Amniotic stem cell (primary cell): ENCODE measurements at places on chromosomes 7 and 10.
A peak's percentile ranks its signal among the peaks of the same experiment; 100 is the strongest.

GRCh38 chr10:16187161-16187560 lies 249.6 kb upstream of the PTER start:
- DNase-seq = no peak

DNA sequence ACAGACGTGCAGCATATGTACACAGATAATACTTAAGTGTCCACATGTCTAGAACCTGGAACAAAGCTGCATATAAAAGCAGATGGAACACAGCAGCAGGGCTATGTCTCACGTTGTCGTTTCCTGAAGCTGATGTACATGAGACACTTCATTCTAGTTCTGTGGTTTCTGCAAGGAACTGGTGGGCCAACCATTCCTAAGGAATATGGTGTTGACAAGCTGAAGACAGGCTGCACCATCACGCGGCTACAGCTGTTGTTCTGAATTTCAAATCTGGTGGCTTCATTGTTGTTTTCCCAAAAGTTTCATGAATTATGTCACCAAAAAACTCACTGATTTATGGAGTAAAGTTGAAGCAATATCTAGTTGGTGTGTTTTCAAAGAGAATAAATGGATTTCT lies 33.7 kb downstream of the PRKAG2 start:
- no peak for DNase-seq

- DNase-seq = no peak
Measured at GRCh38 chr7:159125955-159126270, 18.8 kb downstream of the VIPR2 start.

- no peak for DNase-seq
Measured at GRCh38 chr7:80584778-80585177, 53.7 kb upstream of the CD36 start.

DNA sequence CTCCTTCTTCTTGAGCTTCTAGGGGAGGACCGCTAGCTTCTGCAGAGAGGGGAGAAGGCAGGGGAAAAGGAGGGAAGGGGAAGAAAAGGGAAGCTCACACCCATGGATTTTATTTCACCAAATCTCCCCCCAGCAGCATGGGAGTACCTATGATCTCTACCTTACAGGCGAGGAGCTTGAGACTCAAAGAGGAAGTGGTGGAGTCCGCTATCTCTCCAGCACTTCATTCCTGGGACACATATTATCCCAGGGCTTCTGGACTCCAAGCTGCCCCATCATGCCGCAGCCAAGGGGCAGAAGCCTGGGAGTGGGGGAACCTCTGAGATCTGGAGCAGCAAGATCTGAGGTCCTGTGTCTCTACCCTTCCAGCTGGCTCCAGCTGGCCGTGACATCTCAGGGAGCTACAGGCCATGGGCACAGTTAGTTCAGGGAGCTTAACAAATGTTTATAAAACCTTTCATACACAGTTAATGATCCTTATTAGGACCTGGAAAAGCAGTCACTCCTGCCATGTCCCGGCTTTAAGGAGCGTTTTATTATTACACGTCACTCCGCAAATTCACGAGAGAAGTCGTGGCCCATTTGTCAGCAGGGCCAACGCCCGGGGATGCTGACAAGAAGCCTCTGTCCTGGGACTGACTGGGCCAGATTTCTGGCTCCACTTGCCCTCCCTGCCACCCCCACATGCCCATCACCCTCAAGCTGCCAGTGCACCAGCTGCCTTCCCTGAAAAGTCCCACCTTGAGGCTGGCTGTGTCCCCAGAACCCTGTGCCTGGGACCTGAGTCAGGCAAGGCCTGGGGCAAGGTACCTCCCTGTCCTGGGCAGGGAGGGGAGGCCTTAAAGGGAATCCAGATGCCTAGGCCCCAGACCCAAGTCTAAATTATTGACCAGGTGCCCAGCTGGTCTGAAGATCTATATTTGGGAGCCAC lies 132.1 kb upstream of the ZMIZ1 start:
- DNase-seq = no peak

DNA sequence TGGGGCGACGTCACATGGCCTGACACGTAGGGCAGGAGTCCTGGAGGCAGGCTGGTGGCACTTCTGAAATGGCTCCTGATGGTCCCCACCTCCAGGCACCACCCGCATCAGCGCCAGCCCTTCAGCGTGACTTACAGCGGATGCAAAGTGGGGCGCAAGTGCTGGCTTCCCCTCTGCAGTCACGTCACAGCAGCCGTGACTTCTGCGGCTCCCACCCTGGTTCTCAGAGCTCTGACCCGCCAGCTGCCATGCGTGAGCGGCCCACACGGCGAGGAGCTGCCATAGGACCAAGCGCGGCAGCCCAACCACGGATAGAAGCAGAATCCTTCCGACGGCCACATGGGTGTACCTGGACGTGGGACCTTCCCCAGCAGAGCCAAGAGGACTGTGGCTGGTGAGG lies 159.0 kb downstream of the ELFN1 start:
- DNase-seq = no peak

- no peak for DNase-seq
Measured at GRCh38 chr10:29472301-29473086, 162.3 kb downstream of the SVIL start.

GRCh38 chr10:6537770-6538169 lies 42.3 kb downstream of the PRKCQ start:
- no peak for DNase-seq

GRCh38 chr7:129240119-129240820 lies 15.4 kb downstream of the AHCYL2 start:
- DNase-seq = no peak

- no peak for DNase-seq
Measured at GRCh38 chr7:112272921-112273561, 66.5 kb downstream of the ZNF277 start.

GRCh38 chr10:103575416-103576075 lies 82.0 kb downstream of the NEURL1 start:
- DNase-seq = no peak

- no peak for DNase-seq
Measured at GRCh38 chr7:54995610-54996363, 23.0 kb upstream of the EGFR start.

- DNase-seq = no peak
Measured at GRCh38 chr10:44424298-44424697, 39.4 kb upstream of the CXCL12 start.

- DNase-seq = no peak
Measured at GRCh38 chr10:91046869-91047268, 126.0 kb upstream of the ANKRD1 start.

GRCh38 chr7:130278860-130279259 lies 12.2 kb downstream of the CPA2 start:
- DNase-seq = peak; percentile 48

DNA sequence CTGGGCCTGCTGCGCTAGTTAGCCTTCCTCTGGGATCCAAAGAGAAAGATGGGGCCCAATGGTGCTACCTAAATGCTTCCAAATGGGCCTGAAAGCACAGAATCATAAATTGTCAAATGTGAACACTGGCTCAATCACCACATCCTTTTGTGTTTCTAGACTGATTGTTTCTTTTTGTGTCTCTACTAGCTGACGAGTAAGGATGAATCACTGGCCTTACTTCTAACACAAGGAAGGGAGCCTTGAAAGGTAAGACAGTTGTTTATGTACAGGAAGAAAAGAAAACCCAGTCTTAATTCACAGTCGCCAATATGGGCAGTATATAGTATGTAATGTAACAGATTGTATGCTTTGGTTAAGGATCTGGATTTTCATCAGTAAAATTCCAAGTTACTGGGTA lies 89.5 kb downstream of the ZNF92 start:
- no peak for DNase-seq

DNA sequence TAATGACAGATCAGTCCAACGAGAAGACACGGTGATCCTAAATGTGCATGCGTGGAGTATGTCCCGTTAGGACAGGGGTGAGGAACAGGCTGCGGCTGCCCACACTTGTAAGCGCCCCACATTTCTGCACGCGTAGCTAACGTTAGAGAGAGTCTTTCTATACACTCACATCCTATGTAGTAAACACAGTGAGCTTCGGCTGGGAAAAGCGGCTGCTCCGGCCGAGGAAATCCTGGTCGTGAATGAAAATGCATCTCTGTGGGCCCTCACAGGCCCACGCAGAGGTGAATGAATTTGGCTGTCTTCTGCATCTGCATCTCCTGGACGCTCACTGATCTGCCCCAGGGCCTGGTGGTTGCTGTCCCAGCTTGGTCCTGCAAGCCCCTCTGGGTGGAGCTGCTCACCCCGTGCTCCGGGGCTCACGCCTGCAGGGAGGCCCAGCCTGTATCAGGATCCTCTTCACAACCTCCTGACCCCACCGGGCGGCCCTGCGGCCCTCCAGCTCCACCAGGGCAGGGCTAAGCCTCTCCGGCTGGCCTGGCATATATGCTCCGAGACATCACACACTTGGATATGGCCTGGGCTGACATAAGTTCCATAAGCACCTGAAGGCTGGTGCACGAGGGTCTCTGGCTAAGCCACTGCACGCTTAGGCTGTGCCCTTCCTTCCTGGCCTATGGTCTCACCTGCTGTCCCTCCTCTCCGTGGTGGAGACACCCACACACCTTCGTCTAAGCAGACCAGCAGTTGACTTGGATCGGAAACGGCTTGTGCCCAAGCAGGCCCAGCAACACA lies 117.9 kb upstream of the DIP2C start:
- DNase-seq = no peak

- no peak for DNase-seq
Measured at GRCh38 chr10:76903387-76903945, 734.1 kb downstream of the KCNMA1 start.

- no peak for DNase-seq
Measured at GRCh38 chr10:65142641-65143435, 1621.6 kb downstream of the REEP3 start.

GRCh38 chr10:125976960-125977605 lies 80.7 kb downstream of the FANK1 start:
- no peak for DNase-seq

GRCh38 chr7:69256634-69257081 lies 341.6 kb upstream of the AUTS2 start:
- DNase-seq = no peak

DNA sequence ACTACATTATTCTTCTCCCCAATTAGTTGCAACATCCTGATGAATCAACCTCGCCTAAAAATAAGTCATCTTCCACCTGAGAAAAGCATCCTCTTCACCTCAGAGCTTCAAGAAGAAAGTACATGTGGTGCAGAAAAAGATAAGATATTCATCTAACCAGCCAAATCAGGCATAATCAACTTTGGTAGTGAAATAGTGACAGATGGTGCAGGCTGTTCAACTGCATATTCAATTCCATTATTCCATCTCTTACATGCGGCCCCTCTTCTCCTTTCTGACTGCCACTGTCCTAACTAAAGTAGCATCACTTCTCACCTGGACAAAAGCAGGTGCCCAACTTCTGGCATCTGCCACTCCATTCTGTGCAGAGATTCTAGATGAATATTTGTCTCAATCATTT lies 148.4 kb upstream of the STEAP1 start:
- DNase-seq = no peak

- no peak for DNase-seq
Measured at GRCh38 chr10:121754666-121755065, 156.4 kb upstream of the FGFR2 start.

- no peak for DNase-seq
Measured at GRCh38 chr7:127810696-127811660, 159.0 kb downstream of the SND1 start.

DNA sequence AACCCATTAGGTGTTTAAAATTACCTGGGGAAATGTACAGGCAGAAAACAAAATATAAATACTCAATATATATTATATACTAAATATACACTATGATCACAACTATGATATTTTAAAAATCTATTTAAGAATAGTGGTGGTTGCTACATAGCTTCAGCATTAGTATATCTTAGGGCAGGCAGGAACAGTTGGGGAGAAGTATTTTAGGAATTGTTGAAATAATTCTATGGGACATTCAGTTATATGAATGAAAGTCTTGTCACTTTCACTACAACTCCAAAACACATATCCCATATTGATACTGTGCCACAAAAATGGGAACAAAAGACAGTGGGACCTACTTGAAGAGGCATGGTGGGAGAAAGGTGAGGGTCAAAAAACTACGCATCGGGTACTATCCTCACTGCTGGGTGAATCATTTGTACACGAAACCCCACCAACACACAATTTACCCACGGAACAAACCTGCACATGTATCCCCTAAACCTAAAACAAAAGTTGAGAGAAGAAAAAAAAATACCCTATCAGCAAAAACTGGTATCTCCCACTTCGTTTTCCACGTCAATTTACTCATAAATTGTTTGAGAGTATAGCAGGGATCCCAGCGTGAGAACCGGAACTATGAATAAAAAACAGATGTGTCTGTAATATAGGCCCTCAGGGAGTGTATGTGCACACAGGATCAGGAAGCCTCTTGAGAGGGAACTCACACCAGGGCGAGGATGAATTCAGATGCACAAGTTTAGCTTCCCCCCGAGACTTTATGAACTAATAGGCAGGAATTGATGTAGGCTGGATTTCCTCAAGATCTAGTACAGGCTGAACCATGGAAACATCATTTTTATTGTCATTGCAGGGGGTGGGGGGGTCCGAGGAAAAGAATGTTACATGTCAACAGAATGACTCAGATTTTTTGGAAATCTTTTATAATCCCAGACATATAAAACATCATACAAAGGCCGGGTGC lies 16.2 kb downstream of the SLC16A12 start:
- peak; percentile 85 for DNase-seq

GRCh38 chr7:133478591-133479135 lies 225.8 kb downstream of the EXOC4 start:
- no peak for DNase-seq

DNA sequence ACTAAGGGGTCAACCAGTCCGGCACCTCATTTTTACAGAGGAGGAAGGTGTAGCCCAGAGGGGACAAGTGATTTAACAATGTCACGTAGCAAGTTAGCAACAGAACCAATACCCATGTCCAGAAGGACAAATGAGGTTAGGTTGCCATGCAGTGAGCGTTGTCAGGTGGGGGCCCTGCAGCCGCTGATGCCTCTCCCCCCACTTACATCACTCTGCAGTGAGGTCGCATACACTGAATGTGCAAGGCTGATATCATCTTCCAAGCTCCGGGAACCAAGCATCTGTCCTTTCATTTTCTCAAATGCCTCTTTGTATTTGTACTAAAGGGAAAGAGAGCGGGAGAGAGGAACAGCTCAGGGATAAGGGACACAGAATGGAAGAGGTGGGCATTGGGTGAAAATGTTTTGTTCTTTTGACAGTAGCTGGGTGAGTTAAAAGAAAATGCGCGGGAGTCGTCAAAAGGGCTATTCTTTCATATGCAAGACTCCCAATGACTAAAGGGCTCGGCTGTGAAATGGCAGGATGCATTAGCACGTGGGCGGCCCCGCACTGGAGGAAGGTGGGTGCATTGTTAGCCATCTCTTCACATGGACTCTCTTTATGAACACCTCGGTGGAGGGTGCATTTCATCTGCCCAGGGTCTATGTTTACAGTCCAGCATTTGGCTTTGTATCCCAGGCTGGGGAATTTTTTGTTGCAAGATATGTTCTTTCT lies 49.7 kb downstream of the NRAP start:
- no peak for DNase-seq

- DNase-seq = no peak
Measured at GRCh38 chr10:44993922-44994751, 6.6 kb upstream of the ZNF22 start.
